Caco-2 (cell line): ENCODE measurements at places on chromosomes 16 and 17. TPM values are rescaled to one million over a fixed set of nuclear protein-coding genes. Genes with fewer than 3 reads are reported as not detected.
A peak's percentile ranks its signal among the peaks of the same experiment; 100 is the strongest.

DNA sequence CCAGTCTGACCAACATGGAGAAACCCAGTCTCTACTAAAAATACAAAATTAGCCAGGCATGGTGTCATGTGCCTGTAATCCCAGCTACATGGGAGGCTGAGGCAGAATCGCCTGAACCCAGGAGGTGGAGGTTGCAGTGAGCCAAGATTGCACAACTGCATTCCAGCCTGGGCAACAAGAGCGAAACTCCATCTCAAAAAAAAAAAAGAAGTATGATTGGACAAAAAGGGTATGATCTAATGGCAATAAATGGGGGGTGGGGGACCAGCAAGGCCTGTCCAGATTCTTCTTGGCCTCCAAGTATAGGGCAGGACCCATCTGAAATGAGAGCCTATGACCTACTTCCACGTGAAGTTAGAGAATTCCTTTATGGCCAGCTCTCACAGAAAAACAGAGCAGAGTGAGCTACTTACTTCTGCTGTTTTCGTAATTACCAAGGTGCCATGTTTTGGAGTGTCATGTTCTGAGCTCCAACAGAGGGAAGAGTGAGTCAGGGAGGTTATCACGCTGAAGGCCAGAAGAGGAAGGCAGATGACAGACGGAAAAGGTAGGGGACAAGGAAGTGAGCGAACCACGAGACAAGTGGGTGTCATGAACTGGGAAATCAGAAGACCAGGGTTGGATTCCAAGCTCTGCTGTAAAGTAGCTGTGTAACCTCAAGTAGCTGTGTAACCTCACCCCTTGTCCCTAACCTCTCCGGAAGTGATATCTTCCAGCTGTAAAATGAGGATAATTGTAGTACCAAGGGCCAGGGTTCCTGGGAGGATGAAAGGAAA lies 3.6 kb upstream of the ZMYND15 start:
- H3K36me3 ChIP-seq, result no peaks in the 10 kb centered on the region
- no peak overlapping the region for H3K27ac ChIP-seq
- no peak overlapping the region for H3K4me3 ChIP-seq
- no peaks in the 10 kb centered on the region for H3K4me1 ChIP-seq
- no peaks in the 10 kb centered on the region for H3K27me3 ChIP-seq

DNA sequence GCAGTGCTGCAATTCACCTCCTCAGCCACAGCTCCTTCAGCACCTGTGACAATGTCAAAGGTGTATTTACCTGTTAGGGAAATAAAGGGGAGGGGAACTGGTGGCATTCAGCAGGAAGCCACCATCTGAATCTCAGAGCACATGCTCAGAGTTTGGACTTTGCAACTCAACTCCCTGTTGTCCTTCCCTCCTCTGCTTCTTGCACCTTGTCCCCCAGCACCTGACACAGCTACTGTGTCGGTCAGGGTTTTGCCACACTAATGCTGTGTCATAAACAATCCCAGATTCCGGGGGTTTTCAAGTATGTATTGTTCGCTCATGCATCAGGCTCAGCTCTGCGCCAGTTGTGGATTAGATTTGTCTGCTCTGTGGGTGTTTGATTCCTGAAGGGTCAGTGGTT lies 43.7 kb downstream of the HSBP1 start:
- no peak overlapping the region for H3K4me3 ChIP-seq
- no peak overlapping the region for H3K27ac ChIP-seq
- no peaks in the 10 kb centered on the region; the same call in 1 of the 2 replicates for H3K27me3 ChIP-seq
- H3K36me3 ChIP-seq, result no peaks in the 10 kb centered on the region
- no peaks in the 10 kb centered on the region for H3K4me1 ChIP-seq
- DNase-seq, result no peak

- no peak overlapping the region for H3K4me3 ChIP-seq
- H3K4me1 ChIP-seq, result peaks cover 3% of the 10 kb centered on the region; the same call in 1 of the 2 replicates
- H3K36me3 ChIP-seq, result no peaks in the 10 kb centered on the region
- H3K27ac ChIP-seq, result no peak overlapping the region
- no peak for DNase-seq
Measured at GRCh38 chr17:3751836-3752235, 28.1 kb downstream of the HASPIN start.

DNA sequence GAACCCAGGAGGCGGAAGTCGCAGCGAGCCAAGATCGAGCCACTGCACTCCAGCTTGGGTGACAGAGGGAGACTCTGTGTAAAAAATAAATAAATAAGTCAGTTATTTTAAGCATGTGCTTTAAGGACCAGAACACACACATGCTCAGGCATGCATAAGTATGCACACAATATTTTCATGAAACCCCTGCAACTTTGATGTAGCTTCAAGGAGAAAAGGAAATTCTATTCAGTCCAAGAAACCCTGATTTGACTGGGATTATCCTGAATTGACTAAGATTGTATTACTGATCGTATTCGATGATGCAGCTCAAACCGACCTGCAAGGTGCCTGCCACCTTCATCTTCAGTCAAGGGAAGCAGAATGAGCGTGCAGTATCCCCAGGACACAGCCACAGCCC lies 841 bp downstream of the TEKT5 start:
- no peak overlapping the region for H3K27ac ChIP-seq
- no peak for DNase-seq
- no peaks in the 10 kb centered on the region for H3K4me1 ChIP-seq
- no peak overlapping the region for H3K4me3 ChIP-seq
- H3K36me3 ChIP-seq, result no peaks in the 10 kb centered on the region

GRCh38 chr17:42311240-42312034 lies 23.1 kb downstream of the STAT5A start:
- 0 out of 2 replicates have a peak, but pooled peaks cover 3% of the 10 kb centered on the region for H3K36me3 ChIP-seq
- H3K27ac ChIP-seq, result peak overlapping the region; percentile 33
- peak; percentile 68 for DNase-seq
- H3K27me3 ChIP-seq, result no peaks in the 10 kb centered on the region
- H3K4me3 ChIP-seq, result no peak overlapping the region
- peaks cover 16% of the 10 kb centered on the region for H3K4me1 ChIP-seq

DNA sequence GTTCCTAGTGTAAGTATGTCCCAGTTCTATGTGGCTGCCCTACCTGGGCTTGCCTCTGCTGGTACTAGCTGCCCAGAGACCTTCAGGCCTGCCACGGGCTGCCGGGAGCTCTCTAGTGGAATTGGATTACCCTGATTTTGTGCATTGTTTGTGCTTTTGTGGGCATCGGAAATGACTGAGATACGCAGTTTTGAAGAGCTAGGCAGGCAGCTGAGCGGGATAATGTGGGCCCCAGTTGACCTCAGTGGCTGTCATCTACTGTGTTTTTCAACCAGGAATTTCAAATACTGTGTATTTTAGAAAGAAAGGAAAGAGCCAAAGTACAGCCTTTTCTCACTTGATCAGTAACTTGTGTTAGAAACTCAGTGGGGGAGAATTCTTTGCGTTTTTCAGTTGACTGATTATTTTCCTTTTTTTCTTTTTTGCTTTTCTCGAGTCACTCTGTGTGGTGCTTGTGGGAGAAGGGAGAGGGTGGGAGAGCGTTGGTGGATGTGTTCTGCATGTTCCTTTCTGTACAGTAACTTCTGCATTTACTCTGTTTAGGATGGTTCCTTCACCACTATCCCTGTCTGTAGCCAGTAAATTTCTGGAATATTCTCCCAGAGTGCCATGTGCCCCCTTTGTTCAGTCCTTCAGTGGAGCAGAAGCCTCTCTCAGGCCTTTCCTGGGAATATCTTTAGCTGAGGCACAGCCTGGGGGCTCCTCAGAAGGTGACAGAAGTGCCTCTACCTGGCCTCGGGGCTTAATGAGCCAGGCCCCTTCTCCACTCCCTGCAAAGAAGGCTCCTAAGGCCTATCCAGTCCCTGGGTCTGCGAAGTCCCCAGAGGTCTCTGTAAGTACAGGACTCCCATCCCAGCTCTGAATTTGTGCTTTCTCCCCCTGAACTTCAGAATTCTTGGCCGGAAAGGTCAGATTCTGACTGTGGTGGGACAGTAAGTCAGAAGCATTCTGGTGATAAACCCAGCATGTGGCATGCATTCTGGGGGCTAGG lies 15.0 kb upstream of the SLC12A3 start:
- no peak overlapping the region for H3K4me3 ChIP-seq
- H3K36me3 ChIP-seq, result 0 out of 2 replicates have a peak, but pooled peaks cover 1% of the 10 kb centered on the region
- peaks cover 45% of the 10 kb centered on the region for H3K4me1 ChIP-seq
- peak overlapping the region; percentile 77 for H3K27ac ChIP-seq

DNA sequence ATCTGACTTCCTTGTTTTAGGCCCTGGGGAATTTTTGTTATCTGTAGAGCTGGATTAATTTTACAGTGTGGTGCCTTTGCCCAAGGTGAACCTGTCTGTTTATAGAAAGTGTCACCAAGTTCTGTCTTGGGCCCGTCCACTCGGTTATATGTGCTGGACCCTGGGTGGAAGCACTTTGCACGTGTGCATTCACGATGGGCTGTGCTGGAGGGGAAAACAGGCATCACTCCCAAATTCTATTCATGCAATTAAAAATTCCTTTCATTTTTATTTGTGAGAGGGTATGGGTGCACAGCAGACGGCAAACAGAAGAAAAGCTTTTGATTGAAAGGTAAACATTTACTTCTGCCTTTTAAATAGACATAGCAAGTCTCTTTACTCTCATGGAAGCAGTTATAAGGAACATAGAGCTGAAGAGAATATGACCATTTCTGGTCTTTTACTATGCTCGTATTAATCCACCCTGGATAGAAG lies 101.2 kb downstream of the WWOX start:
- DNase-seq, result peak; percentile 51
- H3K27ac ChIP-seq, result peak overlapping the region; percentile 97
- no peak overlapping the region for H3K4me3 ChIP-seq
- no peaks in the 10 kb centered on the region for H3K27me3 ChIP-seq
- H3K4me1 ChIP-seq, result peaks cover 40% of the 10 kb centered on the region
- no peaks in the 10 kb centered on the region for H3K36me3 ChIP-seq

The RAMP2 gene
- total RNA-seq, result 21.4 and 24.3 TPM in 2 replicates

The TEX14 gene
- 0.30 and 0.54 TPM in 2 replicates for total RNA-seq

The MT1G gene
- total RNA-seq, result not detected in 2 replicates

The CMTM2 gene
- total RNA-seq, result not detected in 2 replicates

The GPR142 gene
- not detected in 2 replicates for total RNA-seq
